Left colon (tissue), 2 donors: ENCODE measurements at places on chromosomes 3 and 15.
A peak's percentile ranks its signal among the peaks of the same experiment; 100 is the strongest.

GRCh38 chr3:27570421-27571106, 86.4 kb upstream of the SLC4A7 start:
- DNase-seq: no peak

DNA sequence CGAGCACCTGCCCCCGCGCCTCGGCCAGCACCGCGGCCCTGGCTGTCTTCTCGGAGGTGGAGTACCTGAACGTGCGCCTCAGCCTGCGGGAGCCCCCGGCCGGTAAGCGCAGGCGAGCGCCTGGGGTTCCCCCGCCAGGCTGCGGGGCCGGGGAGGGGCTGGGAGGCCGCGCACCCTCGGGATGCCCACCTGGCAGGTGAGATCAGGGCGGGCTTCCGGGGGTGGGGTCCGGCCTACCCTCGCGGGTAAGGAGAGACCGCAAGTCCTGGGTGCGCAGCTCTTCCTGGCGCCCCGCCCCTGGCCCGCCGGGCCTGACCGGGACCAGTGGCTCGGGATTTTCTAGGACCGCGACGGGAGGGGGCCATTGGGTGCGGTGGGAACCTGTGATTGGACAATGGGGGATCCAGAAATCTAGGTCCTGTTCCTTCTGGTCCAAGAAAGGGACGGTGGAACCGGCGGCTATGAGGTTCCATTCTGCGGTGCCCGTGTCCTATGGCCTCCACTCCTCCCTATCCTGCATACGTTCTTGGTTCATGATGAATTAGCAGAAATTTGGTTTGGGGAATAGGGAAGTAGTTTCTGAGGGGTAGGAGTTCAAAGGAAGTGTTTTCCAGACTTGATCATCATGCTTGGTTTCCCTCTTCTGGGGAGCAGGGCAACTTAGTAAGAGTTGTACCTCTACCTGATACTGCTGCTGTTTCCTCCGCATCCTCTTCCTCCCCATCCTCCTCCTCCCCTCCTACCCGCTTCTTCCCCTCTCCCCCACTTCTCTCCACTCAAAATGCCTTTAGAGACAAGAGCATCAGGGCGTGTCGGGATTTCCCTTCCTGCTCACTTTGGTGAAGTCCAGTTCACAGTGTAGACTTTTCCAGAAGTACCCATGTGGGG, 808 bp downstream of the ARRDC4 start:
- DNase-seq: peak; percentile 73

GRCh38 chr15:71050461-71050860, 64.8 kb upstream of the THSD4 start:
- DNase-seq: no peak

DNA sequence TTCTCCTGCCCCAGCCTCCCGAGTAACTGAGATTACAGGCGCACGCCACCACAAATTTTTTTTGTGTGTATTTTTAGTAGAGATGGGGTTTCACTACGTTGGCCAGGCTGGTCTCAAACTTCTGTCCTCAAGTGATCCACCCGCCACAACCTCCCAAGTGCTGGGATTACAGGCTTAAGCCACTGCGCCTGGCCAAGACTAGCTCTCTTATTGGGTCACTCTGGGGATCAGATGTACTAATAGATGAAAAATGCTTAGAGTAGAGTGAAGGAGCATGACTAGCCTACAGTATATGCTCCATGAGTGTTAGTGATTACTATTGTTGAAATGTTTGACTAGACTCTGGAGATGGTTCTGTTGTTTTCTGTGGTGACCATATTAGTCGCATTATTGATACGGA, 21.8 kb downstream of the RARB start:
- no peak for DNase-seq

- no peak for DNase-seq
Measured at GRCh38 chr3:23055733-23056376, 147.3 kb upstream of the UBE2E2 start.

DNA sequence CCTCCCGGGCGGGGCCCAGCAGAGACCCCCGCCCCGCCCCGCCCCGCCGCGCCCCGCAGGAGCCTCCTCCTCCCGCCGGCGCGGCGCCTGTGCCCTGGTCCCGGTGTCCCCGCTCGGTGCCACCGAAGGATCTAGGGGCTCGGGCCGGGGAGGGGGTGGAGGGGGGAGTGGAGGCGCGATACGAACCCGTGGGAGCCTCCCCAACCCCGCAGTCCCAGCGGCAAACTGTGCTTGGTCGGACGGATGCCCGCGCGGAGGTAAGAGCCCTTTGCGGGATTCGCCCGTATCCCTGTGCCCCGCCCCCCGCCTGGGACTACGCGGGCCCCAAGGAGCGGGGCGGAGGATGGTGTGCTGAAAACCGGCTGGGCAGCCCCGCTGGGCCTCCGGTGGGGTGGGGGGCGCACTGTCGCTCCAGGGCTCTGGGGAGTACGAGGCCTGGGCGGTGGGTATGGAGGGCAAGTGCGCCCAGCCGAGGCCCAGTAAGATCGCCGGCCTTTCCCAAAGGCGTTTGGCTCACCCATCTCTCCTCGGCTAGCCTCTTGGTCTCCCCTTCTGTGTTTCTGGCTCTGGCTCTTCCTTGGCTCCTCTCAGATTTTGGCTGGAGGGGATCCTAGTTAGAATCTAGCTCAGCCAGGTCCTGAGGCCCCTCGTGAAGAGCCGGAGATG, 65.6 kb upstream of the POLG start:
- DNase-seq: no peak

GRCh38 chr3:194397757-194398312, 1.2 kb downstream of the GP5 start:
- no peak for DNase-seq

GRCh38 chr3:171245796-171246765, 214.1 kb downstream of the TNIK start:
- DNase-seq: no peak

DNA sequence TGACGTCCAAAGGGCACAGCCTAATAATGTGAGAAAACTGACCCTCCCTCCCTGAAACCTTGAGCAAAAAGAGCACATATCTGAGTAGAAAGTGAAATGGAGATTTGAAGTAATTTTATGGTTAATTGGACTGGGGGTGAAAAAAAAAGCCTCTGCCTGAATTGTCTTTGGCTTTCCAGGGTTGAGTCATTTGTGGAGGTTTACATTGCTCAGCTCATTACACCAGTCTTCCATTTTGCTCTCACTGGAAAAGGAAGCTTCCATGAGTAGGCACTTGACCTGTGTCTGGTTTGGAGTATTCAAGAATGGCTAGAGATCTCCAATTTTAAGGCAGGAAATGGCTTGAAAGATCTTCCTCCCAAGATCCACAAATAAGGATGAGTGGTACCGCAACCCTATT, 273.9 kb downstream of the PDCD6IP start:
- DNase-seq: no peak
